Activated naive CD4-positive, alpha-beta T cell treated with anti-CD3 and anti-CD28 coated beads, Interleukin-2, amount 50 U/mL, for 16 hours (primary cell): ENCODE measurements at places on chromosomes 7 and 10.
A peak's percentile ranks its signal among the peaks of the same experiment; 100 is the strongest.

DNA sequence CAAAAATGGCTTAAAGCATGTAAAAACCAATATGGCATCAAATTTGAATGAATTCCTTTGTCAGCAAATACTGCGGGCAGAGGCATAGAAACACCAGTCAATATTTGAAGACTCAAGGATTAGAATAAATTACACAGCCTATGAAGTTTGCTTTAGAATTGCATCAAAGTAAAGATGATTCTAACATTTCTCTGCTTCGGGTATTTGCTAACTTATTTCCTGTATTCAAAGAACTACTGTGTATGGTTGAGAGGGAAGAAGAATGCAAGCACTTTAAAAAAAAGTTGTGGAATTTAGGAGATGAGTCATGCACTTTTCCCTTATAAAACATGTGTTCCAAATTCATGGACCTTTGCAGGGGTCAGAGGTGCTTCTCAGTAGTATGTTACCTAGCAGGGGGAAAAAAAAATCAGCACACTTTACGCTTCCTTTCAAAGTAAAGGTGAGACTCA is 90.1 kb downstream of the PIP4K2A start:
- DNase-seq, result no peak

GRCh38 chr7:157973971-157974677 is 613.5 kb downstream of the PTPRN2 start:
- DNase-seq, result no peak

- DNase-seq, result peak; percentile 58
Observed at GRCh38 chr10:80500572-80501380, 36.9 kb upstream of the SH2D4B start.

DNA sequence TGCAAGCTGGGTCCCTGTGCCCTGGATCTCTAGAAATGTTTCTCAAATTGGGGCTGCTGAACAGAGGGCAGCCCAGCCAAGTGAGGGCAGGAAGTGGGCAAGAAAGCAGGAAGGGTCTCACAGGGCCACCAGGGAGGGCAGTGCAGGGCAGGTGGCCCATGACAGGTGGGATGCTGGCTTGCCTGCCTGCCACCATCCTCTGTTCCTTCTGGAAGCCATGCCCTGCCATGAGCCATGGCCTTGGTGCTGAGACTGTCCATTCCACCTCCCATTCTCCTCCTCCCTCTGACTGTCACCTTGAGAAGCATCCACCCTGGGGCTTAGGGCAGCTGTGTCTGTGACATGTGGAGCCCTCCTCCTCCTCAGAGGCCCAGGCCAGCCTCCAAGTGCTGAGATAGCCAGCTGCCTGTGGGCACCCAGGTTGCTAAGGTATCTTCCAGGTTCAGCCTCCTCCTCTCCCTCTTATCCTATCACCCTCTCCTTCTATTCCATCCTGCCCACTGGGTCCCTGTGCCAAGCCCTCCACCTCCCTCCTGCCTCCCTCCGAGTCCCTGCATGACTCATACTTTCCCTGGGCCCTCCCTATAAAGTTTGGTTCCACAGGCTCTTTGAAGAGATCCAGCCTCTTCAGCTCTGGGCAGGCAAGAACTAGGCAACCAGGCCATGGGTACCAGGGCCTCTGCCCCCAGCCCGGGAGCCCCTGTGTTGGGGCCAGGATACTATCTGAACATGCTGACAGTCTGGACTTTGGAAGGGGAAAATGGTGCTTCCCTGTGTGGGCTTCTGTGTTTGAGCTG is 1.3 kb downstream of the VSIR start:
- peak; percentile 36 for DNase-seq

- DNase-seq, result no peak
Observed at GRCh38 chr10:15591431-15591830, 128.3 kb downstream of the ITGA8 start.
